ENCODE measurements at places on chromosomes 11 and 22.

GRCh38 chr11:117094776-117095175 is 3.5 kb downstream of the SIK3 start:
- DNase-seq: no peak

DNA sequence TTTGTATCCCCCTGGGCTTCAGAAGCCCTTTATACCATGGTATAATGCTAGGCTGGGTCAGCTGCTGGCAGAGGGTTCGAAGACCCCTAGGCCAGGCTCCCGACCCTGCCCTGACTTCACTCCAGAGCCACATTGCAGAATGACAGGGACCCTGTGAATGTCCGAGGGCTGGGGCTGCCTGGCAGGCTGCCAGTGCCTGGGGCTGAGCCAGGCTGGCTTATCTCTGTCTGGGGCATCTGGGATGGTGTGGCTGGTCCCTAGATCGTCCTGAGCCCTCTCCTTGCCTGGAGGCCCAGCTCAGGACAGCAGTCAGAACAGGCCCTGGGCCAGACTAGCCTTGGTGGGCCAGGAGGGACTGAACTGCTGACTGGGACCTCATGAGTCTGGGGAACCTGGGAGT is 3.7 kb downstream of the ZDHHC8 start:
- no peak for DNase-seq

- no peak for DNase-seq
These were observed 103.8 kb downstream of the GRIK4 start for GRCh38 chr11:120615391-120615790.

DNA sequence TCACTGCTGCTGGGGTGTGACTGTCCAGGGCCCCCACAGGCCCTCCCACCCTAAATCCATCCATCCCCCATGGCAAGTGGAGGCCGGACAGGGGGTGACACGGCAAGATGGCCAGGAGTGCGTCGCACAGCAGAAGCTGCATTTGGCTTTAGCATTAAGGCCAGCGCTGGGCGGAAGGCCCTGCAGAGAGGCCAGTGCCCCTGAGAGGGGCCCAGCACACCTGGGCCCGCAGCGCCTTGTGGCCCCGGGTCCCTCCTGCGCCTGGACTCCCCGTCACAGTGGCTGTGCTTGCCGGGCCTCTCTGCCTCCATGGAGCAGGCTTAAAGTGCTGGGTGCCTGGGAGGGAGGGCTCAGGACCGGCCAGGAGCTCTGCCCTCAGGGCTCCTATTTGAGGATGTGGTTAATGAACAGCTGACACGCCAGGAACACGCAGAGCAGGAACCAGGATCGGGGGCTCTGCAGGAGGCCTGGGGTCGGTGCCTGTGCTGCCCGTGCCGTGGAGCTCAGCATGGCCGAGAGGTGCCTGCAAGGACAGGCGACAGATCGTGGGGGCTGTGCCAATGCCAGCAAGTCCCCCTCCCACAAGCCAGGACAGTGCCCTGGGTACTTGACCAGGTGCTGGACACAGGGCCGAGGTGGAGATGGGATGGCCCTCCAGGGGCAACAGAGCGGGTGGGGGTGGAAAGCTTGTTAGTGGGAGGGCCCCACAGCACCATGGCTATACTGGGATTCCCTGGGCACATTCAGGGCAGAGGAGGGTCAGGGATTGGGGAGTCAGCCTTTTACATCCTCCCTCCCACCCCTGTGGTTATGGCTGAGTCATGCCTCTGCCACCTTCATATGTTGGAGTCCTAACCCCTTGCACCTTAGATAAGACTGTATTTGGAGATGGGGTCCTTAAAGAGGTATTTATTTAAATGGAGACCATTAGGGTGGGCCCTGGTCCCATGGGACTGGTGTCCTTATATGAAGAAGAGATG is 30.9 kb upstream of the CARS1 start:
- no peak for DNase-seq

DNA sequence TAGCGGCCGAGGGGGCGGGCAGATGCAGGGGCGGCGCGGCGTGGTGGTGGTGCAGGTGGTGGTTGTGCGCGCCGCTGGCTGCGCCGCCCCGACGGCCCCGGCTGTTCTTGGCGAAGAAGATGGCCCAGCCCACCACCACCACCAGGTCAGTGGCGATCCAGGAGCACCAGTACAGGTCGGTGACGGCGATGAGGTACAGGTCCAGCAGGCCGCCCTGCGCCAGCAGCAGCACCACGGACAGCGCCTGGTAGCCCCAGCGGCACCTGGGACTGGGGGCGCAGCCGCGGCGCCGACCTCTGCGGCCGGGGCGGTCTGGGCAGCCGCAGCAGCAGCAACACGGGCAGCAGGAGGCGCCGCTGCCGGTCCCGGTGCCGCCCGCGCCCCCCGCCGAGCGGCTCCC is 879 bp downstream of the TMEM121B start:
- DNase-seq: no peak

- no peak for DNase-seq
These were observed 135.9 kb downstream of the FDX1 start for GRCh38 chr11:110565357-110566336.
